ENCODE measurements at places on chromosomes 16 and 17.

DNA sequence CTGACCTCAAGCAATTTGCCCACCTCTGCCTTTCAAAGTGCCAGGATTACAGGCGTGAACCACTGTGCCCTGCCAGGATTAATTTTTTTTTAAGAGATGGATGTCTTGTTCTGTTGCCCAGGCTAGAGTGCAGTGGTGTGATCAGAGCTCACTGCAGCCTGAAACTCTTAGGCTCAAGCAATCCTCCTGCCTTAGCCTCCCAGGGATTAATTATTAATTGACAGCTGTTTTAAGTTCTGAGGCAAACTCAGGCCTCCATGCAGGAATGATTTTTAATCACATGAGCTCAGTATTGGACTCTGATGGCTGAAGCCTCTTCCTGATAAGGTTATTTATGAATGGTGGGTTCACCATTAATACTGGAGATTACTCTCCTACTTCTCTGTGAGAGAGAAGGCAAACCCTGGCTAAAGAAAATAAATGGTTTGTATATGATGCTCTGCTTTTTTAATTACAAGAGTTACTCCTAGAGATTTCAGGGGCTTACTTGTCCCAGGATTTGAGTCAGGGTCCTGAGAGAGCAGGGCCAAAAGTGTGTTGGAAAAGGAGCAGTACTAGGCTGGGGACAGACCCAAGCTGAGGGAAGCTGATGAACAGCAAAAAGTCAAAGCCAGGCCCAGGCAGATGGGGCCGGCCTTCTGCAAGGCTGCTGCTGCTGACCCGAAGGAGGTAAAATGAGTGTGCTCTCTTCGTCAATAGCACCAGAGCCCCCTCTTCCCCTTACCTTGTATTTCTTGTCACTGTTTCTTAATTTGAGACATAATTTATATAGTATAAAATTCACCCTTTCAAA is 56.9 kb upstream of the HAS3 start:
- no peaks in the 10 kb centered on the region for H3K36me3 ChIP-seq
- DNase-seq = no peak
- no peaks in the 10 kb centered on the region for H3K4me1 ChIP-seq
- H3K4me3 ChIP-seq = no peak overlapping the region
- no peak overlapping the region for H3K27ac ChIP-seq
- H3K27me3 ChIP-seq = no peaks in the 10 kb centered on the region

GRCh38 chr16:6602405-6602804 is 730.2 kb upstream of the RBFOX1 start:
- no peak overlapping the region for H3K4me3 ChIP-seq
- H3K27me3 ChIP-seq = no peaks in the 10 kb centered on the region
- no peak overlapping the region for H3K27ac ChIP-seq
- DNase-seq = no peak
- no peaks in the 10 kb centered on the region for H3K36me3 ChIP-seq
- H3K4me1 ChIP-seq = no peaks in the 10 kb centered on the region

- no peaks in the 10 kb centered on the region for H3K36me3 ChIP-seq
- H3K4me1 ChIP-seq = no peaks in the 10 kb centered on the region
- DNase-seq = no peak
- H3K27ac ChIP-seq = no peak overlapping the region
Observed at GRCh38 chr16:1426734-1427471, 4.0 kb upstream of the PERCC1 start.

- no peak overlapping the region for H3K4me3 ChIP-seq
- no peak for DNase-seq
- no peak overlapping the region for H3K27ac ChIP-seq
- peaks cover 6% of the 10 kb centered on the region for H3K4me1 ChIP-seq
Observed at GRCh38 chr17:44277976-44278375, 10.0 kb upstream of the SLC4A1 start.

GRCh38 chr17:77786740-77787505 is 171.6 kb upstream of the TNRC6C start:
- DNase-seq = no peak
- no peaks in the 10 kb centered on the region for H3K27me3 ChIP-seq
- H3K36me3 ChIP-seq = no peaks in the 10 kb centered on the region
- H3K4me1 ChIP-seq = no peaks in the 10 kb centered on the region

DNA sequence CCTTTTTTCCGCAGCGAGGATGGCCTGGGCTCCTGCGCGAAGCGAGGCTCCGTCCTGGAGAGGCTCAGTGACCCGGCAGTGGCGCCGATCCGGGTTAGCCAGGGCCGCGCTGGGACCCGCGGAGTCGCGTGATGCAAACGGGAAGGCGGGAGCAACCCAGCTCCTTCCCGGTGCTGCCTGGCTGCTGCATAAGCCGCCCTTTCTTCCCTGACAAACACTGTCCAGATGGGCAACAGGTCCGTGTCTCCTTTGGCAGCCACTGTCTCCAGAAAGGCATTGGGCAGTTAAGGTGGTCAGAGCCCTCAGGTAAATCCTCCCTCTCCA is 21.8 kb upstream of the ZNHIT3 start:
- peaks cover 14% of the 10 kb centered on the region for H3K27me3 ChIP-seq
- no peaks in the 10 kb centered on the region for H3K4me1 ChIP-seq
- no peak overlapping the region for H3K27ac ChIP-seq
- DNase-seq = no peak

GRCh38 chr16:22372882-22373661 is 1.3 kb downstream of the CDR2 start:
- no peaks in the 10 kb centered on the region for H3K27me3 ChIP-seq
- peak overlapping the region; percentile 85 for H3K27ac ChIP-seq
- peaks cover 19% of the 10 kb centered on the region for H3K4me1 ChIP-seq
- peak; percentile 32 for DNase-seq

DNA sequence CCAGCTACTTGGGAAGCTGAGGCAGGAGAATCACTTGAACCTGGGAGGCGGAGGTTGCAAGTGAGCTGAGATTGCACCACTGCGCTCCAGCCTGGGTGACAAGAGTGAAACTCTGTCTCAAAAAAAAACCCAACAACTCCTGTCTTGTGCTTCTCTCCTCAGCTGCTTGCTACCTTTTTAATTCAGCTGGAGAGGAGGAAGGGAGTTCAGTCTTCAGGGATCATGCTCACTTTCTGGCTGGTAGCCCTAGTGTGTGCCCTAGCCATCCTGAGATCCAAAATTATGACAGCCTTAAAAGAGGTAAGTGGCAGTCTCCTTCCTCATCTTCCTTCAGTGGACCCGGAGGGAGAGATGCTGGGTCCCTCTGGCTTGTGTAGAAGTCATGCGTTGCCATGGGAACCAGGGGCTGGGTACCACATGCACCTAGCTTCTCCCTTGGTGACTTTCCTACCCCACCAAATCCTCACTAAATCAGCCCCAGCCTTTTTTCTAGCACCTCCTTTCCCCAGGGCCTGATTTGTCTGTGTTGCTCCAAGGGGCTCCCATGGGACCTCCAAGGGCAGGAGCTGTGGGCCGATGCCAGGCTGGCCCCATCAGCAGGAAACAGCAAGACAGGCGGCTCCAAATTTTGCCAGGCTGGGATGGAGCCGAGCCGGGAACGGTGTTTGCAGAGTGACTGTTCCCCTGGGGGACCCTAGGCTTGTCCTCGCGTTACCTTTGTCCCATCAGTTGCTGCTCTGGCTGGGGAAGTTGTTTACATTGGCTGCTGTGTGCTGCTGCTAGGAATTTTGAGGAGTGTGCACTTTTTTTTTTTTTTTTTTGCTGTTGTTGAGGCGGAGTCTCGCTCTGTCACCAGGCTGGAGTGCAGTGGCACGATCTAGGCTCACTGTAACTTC is 65.2 kb downstream of the ABCC1 start:
- no peak for DNase-seq
- H3K4me3 ChIP-seq = no peak overlapping the region
- no peaks in the 10 kb centered on the region for H3K4me1 ChIP-seq
- H3K36me3 ChIP-seq = no peaks in the 10 kb centered on the region
- no peak overlapping the region for H3K27ac ChIP-seq

- H3K27ac ChIP-seq = no peak overlapping the region
- no peaks in the 10 kb centered on the region for H3K27me3 ChIP-seq
- no peaks in the 10 kb centered on the region for H3K4me1 ChIP-seq
- no peaks in the 10 kb centered on the region for H3K36me3 ChIP-seq
- H3K4me3 ChIP-seq = no peak overlapping the region
Observed at GRCh38 chr17:34051046-34051445, 204.0 kb upstream of the CCL2 start.

DNA sequence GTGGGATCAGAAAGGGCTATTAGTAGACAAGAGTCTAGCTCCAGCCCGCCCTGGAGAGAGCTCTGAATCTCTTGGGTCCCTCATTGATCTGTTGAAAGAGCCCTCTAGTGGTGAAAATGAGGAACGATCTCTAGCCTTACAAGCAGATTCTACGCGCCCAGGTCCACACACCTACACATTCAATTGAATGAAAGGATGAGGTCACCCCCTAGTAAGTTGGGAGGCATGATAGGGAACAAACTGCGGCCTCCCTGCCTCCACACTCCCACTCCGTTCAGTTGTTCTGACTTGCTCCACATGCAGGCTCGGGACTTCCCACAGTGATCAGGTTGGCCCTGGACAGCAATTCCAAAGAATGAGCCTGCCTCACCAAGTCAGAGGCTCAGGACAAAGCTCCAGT is 2.9 kb upstream of the CACNG3 start:
- no peak overlapping the region for H3K4me3 ChIP-seq
- no peaks in the 10 kb centered on the region for H3K36me3 ChIP-seq
- no peak for DNase-seq
- no peaks in the 10 kb centered on the region for H3K27me3 ChIP-seq
- H3K4me1 ChIP-seq = no peaks in the 10 kb centered on the region
- no peak overlapping the region for H3K27ac ChIP-seq

DNA sequence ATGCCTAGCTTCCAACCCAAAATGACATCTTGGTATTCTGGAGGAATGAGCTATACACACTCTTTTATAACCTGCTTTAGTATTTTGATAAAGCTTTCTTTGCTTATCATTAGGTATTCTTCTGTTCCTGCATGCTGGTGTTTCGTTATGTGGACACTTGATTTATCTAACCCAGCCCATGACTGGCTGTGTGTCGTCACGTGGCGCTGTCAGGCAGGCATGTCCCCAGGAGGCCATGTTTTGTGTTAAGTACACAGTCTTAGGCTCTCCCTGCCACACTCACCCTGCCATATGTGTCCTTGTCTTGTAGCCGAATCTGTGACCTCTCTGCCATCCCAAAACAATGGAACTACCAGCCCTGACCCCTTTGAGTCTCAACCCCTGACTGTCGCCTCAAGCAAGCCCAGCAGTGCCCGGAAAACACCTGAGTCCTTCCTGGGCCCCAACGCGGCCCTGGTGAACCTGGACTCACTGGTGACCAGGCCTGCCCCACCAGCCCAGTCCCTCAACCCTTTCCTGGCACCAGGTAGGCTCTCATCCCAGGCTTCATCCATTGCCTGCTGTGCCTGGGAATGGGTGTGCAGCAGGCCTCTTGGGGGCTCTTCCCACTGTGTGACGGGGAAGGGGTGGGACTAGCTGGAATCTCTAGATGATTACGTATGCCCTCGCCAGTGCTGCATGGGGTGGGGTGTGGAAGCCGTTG is 30.8 kb downstream of the B9D1 start:
- no peaks in the 10 kb centered on the region for H3K4me1 ChIP-seq
- DNase-seq = no peak
- no peaks in the 10 kb centered on the region for H3K36me3 ChIP-seq
- no peak overlapping the region for H3K4me3 ChIP-seq
- H3K27me3 ChIP-seq = no peaks in the 10 kb centered on the region

DNA sequence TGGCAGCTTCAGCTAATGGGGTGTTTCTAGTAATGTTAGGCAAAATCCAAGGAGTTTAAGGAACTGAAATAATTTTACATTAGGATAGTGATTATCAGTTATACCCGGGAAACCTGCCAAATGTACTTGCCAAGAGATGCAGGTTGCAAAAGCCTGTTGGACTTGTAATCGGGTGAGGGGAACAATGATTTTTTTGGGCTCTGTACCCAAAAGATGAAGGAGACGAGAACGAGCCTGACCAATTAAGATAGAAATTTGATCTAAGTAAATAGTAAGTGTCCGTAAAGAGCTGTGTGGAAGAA is 56.3 kb upstream of the ARL4D start:
- no peak for DNase-seq
- no peak overlapping the region for H3K4me3 ChIP-seq
- H3K27me3 ChIP-seq = no peaks in the 10 kb centered on the region

DNA sequence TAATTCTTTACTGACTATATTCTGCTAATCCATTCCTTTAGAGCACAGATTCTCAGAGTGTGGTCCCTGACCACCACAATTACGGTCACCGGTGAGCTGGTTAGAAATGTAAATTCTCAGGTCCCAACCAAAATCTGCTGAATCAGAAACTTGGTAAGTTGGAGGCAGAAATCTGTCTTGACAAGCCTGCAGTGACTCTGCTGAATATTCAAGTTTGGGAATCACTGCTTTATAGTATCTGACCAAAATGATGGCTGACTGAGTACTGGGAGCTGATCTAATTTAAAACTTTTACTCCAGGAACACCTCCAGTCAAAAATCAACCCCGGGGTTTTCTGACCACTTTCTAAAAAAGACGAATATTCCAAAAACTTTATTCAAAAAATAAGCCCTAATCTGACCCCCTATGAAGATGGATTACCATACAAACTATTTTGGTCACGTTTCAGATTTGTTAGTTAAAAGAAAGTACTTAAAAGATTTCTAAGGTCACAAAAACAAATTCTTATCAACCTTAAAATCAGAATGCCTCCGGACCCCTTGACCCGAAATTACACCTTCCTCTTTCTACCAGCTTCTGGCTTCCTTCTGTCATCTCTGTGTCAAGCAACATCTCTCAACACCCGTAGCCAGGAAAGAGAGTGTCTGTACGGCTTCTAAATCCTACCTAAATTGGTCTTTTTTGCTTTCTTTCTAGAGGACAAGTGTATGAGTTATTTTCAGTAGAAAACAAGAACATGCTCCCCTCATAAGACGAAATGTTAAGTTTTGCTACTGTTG is 38.6 kb downstream of the CREBBP start:
- no peaks in the 10 kb centered on the region for H3K36me3 ChIP-seq
- no peaks in the 10 kb centered on the region for H3K27me3 ChIP-seq
- no peak for DNase-seq
- no peak overlapping the region for H3K27ac ChIP-seq

- peak; percentile 73 for DNase-seq
- no peaks in the 10 kb centered on the region for H3K4me1 ChIP-seq
- H3K27me3 ChIP-seq = no peaks in the 10 kb centered on the region
- H3K36me3 ChIP-seq = no peaks in the 10 kb centered on the region
Observed at GRCh38 chr16:57623251-57624043, 5.0 kb upstream of the ADGRG1 start.

- no peaks in the 10 kb centered on the region for H3K4me1 ChIP-seq
- no peaks in the 10 kb centered on the region for H3K27me3 ChIP-seq
- no peak overlapping the region for H3K27ac ChIP-seq
- H3K36me3 ChIP-seq = no peaks in the 10 kb centered on the region
- DNase-seq = no peak
Observed at GRCh38 chr16:87149051-87149450, 168.1 kb downstream of the C16orf95 start.

- DNase-seq = no peak
- no peaks in the 10 kb centered on the region for H3K4me1 ChIP-seq
- H3K4me3 ChIP-seq = no peak overlapping the region
- no peaks in the 10 kb centered on the region for H3K27me3 ChIP-seq
- no peaks in the 10 kb centered on the region for H3K36me3 ChIP-seq
Observed at GRCh38 chr17:4777969-4778760, 6.5 kb downstream of the TM4SF5 start.

Measured in colonic mucosa (tissue), 4 donors.